Urinary bladder (tissue), 4 donors: ENCODE measurements at places on chromosomes 1 and 21. TPM values are rescaled to one million over a fixed set of nuclear protein-coding genes. Genes with fewer than 3 reads are reported as not detected.

- DNase-seq: no peak
Observed at GRCh38 chr1:159428536-159428935, 3.5 kb upstream of the OR10J4 start.

DNA sequence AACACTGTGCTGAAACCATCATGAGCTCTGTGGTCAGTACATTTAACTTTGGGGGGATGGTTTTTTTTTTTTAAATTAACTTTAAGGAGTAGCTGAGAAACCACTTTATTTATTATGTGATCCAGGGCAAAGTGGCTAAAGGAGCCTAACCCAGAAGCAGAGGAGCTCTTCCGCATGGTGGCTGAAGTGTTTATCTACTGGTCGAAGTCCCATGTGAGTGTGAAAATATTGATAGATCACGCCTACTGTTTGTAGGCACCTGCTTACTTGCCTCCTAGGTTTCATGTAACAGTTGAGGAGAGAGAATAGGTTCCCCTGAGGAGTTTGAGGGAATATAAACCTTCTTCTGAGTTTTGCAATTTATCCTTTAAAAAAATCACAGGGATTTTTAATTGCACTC lies 181.4 kb downstream of the ZP4 start:
- DNase-seq: no peak

GRCh38 chr1:175984813-175985212 lies 222.3 kb downstream of the COP1 start:
- no peak for DNase-seq

- no peak for DNase-seq
Observed at GRCh38 chr1:68228851-68229250, 3.5 kb downstream of the WLS start.

Gene UBASH3A
- polyA plus RNA-seq: 0.27 TPM

Gene TTC39A
- 2.5 TPM for polyA plus RNA-seq
